ENCODE measurements at places on chromosomes 7 and 10.

DNA sequence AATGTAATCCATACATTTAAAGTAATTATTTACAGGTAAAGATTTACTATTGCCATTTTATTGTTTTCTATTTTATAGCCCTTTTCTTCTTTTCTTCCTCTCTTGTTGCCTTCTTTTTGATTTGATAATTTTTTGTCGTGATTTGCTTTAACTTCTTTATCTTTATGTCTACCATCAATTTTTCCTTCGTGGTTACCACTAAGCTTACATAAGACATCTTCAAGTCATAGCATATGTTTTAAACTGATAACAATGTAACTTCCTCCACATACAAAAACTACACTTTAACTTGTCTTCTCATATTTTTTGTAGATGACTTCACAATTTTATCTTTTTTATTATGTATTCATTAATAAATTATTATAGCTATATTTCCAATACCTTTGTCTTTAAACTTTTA, 316.6 kb downstream of the PLXDC2 start:
- DNase-seq, result no peak

DNA sequence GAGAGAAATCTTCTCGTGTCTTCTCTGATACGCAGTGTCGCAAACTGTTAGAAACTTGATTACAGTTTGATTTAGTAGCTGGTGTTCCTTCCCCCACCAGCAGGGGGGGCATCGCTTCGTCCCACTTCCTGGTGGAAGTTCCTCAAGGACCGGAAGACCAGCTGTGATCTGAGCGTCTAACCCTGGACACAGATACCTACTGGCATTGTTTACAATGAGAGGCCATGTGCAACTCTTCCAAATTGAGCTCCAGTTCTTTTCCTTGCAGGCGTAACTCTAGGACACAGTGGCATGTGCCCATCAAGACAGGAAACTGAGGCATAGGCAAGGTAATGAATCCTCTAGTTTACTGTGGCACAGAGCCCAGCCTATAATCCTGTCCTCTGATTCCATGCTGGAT, 219.0 kb downstream of the CCDC3 start:
- peak; percentile 63 for DNase-seq

DNA sequence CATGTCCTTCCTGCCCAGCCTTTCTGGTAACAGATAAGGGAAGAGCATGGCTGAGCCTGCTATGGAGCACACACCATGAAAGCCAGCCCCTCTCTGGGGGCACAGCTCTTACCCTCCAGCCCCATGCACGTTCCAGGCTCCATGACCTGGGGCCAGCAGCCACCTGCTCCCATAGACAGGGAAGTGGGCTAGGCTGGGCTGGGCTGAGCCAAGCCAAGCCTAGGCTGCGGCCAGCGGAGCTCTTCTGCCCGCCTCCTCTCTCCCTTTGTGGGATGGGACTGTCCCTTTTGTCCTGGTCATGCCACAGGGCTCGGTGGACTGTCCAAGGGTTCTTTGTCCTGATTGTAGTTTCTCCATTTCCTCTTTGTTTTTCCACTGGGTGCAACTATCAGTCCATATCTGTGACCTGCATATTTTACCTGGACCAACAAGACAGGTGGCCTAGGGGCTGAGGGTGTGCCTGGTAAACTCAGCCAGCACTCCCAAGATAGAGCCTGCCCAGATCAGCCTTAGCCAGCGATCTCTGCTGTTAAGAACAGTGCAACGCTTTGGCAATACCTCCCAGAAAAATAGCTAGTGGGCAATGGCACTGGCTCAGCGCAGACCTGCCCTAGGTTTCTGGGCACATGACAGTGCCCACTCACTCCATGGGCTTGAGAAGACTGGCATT, 97.2 kb upstream of the BTBD16 start:
- no peak for DNase-seq

DNA sequence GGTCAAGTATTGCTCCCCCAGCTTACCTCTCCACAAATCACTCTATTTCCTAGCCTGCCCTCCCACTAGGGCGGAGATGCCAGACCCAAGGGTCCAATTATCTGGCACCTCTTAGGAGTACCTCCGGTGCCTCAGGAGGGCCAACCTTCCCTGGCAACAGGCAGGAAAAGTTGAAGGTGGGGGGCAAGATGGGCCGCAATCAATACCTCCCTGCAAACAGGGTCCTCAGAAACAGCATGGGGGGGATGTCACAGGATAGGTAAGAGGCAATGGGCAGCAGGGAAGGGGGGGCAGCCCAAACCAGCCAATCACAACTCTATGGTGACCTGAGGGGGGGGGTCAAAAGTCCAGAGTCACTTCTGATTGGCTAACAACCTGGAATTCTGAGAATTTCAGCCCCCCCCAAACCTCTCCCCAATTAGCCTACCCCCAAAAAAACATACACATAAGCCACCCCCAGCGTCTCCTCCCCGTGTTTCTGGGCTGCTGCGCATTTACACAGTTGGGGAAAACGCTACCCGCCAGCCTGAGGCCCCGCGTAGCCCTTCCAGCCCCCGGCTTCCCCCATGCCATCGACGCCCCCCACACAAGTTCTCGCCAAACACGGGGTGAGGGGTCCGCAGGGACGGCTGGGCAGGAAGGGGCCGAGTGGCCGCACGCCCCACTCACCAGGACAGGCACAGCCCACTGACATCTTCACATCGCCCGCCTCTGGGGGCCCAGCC, 589 bp downstream of the LDB1 start:
- peak; percentile 67 for DNase-seq
